ENCODE measurements at places on chromosomes 1 and 21.

DNA sequence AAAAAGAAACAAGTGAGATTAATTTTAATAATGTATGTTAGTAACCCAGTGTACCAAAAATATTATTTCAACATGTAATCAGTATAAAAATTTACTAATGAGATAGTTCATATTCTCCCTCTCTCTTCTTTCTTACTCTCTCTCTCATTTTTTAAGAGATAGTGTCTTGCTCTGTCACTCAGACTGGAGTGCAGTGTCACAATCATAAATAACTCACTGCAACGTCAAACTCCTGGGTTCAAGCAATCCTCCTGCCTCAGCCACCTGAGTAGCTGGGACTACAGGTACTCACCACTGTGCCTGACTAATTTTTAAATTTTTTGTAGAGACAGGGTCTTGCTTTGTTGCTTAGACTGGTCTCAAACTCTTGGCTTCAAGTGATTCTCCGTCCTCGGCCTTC is 123.9 kb downstream of the NRDC start:
- DNase-seq: no peak

GRCh38 chr1:154342836-154343472 is 17.6 kb downstream of the ATP8B2 start:
- DNase-seq: peak; percentile 37

- no peak for DNase-seq
These were observed 8.7 kb upstream of the SLC2A5 start for GRCh38 chr1:9078015-9078751.

- DNase-seq: no peak
These were observed 29.9 kb downstream of the TMCO1 start for GRCh38 chr1:165738794-165739193.

GRCh38 chr1:40067851-40068250 is 27.3 kb downstream of the CAP1 start:
- DNase-seq: no peak

GRCh38 chr1:47814612-47815395 is 182.4 kb downstream of the TRABD2B start:
- no peak for DNase-seq

DNA sequence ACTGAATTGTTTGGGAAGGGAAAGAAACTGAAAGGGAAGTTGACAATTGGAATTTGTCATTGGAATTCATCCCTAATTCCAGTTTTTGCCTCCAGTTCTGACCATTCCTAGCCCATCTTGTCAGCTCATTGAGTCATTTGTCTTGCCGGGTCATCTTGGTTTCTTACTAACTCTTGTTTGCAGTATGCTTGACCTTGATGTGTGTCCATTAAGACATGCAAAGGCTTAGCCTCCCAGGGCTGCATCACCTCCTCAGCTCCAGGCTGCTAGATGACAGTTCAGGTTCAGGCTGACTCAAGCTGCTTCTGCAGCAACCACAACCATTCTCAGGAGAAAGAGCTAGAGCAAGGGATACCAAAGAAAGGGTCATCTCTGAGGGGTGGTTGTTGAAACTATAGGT is 151.3 kb upstream of the PTGFR start:
- DNase-seq: no peak

DNA sequence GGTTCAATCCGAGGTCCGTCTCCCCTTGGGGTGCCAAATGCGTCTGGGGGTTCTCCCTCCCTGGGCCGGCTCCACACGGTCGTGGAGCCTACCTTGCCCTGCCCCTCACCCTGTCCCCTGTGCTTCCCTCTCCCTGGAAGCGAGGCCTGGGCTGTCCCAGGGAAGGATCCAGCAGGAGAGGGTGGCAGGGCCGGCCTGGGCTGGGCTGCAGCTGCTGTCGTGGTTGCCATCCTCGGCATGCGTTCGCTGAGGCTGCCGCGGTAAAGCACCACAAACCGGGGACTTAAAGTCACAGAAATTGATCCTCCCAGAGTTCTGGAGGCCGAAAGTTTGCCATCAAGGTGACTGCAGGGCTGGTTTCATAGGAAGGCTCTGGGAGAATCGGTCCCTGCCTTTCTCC is 123.0 kb upstream of the TMPRSS2 start:
- DNase-seq: no peak

DNA sequence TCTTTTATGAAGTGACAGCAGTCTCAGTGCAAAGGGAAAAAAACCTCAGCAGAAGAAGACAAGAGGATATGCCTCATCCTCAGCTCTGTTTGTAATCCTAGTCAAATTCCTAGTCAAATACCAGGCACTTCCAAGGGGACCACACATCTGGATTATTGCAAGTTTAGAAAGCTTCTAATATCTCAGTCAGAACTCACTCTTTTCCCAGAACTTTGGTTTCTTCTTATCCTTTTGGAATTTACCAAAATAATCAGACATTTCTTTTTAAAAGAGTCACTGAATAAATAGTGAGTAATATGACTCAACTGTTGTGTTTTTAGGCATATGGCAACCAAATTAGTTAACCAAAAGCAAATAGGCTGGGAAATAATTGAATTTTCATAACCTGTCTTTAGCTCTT is 47.8 kb downstream of the PRRX1 start:
- no peak for DNase-seq

DNA sequence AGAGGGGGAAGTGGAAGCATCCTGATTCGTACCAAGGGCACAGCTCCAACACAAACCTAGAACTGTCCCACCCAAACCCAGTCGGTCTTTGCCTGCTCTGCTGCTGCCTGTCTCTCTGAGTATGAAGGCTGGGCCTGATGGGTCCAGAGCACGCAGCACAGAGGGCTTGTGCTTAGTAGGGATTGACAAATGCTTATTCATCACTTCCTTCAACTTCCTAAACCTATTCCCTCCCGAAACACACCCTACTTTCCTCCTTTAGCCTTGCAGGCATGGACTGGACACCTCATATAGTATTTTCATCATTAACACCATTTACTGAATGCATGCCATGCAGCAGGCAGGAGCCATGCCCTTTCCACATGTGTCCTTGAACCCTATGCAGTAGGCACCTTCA is 31.3 kb downstream of the FOXO6 start:
- no peak for DNase-seq

DNA sequence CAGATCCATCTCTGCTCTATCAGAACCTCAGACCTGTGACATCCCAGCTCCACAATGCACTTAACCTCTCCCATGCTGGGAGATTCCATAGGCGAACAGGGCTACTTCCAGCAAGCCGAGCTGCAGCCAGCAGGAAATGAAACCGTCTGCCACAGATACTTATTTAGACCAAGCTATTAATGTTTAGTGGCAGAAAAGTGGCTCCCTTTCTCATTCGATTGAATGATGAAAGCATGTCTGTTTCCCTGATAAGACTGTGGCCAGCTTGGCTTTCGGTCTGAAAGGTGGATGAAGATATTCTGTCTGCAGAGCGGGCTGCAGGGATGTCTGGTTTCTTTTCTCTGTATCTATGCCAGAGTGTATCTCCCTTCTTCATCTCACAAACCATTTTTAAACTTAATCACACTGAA is 146.4 kb downstream of the GREM2 start:
- no peak for DNase-seq

- no peak for DNase-seq
These were observed 29.4 kb downstream of the SPATA17 start for GRCh38 chr1:217660353-217661062.

GRCh38 chr21:31132574-31133242 is 94.4 kb upstream of the KRTAP19-8 start:
- no peak for DNase-seq

GRCh38 chr1:203570805-203571204 is 55.8 kb upstream of the ATP2B4 start:
- no peak for DNase-seq

- no peak for DNase-seq
These were observed 27.4 kb upstream of the HRNR start for GRCh38 chr1:152251391-152251790.

- DNase-seq: no peak
These were observed 269.5 kb downstream of the HHAT start for GRCh38 chr1:210598135-210598652.

DNA sequence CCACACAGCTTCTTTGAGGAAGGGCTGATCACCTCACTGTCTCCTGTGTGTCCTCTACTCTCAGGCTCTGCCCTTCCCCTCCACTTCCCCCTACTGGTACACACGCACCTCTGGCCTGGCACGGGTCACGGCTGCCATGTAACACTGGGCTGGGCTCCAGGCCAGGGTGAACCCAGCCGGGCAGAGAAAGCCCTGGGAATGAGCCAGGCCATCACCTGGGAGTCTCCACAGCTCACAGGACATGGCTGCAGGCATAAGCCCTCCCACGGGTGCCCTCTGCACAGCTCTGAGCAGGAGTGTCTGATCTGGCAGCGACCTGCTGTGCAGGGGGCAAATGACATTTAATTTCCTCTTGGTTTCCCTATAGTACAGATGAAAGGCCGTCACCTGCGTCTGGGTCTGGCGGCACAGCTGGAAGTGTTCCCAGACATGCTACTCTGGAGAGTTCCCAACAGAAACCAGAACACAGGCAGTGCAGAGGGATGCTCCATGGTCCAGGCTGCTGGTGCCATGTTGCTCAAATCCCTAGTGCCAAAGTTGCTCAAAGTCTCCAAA is 61.2 kb downstream of the ERI3 start:
- no peak for DNase-seq

- no peak for DNase-seq
These were observed 75.7 kb downstream of the UCHL5 start for GRCh38 chr1:192983349-192983980.

- DNase-seq: no peak
These were observed 5.4 kb downstream of the SMIM1 start for GRCh38 chr1:3777647-3778589.

All from stimulated activated CD8-positive, alpha-beta memory T cell treated with anti-CD3 and anti-CD28 coated beads, Interleukin-15, amount 100 ng/mL, for 24 hours (primary cell).